Right hindlimb (tissue), 1 donor: ENCODE measurements at places on chromosomes 2 and 18.
A peak's percentile ranks its signal among the peaks of the same experiment; 100 is the strongest.

- no peak for DNase-seq
Measured at GRCh38 chr2:235647877-235648276, 154.0 kb downstream of the AGAP1 start.

DNA sequence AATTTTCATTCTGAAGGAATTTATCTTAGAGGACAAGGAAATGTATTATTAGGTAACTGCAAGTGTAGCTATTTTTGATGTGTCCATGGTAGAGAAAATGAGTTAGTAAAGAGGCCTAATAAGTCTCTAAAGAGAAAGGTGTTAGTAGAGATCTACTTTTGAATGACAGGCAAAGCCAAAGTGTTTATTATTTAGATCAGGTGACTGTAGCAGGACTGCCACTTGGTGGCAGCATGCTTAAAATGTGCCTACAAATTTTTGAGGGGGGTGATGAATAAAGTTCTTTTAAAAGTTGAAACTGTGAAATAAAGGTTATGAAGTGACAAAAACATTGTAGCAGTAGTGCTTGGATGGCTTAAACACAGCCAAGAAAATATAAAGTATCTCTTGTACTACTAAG is 421.5 kb upstream of the MEIS1 start:
- DNase-seq = no peak

- DNase-seq = peak; percentile 55
Measured at GRCh38 chr2:207133458-207133819, 32.3 kb downstream of the KLF7 start.

GRCh38 chr2:46184794-46185583 is 112.2 kb upstream of the EPAS1 start:
- DNase-seq = no peak

DNA sequence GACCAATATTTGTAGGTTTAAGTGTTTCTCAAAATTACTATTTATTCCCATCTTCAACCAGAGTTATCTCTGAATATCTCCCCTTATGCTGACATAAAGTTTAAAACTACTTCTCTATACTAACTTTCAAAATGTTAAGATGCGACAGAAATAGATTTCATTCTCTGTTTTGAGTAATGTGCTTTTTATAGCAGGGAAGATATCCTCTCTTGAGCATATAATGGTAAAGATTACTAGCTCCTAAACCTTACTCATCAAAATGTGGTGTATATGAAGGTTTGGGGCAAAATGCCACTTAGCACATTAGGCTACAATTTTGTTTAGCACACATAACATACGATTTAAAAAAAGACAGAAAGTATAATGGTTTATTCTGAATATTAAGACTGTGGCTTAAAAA is 54.4 kb downstream of the CWC22 start:
- no peak for DNase-seq

DNA sequence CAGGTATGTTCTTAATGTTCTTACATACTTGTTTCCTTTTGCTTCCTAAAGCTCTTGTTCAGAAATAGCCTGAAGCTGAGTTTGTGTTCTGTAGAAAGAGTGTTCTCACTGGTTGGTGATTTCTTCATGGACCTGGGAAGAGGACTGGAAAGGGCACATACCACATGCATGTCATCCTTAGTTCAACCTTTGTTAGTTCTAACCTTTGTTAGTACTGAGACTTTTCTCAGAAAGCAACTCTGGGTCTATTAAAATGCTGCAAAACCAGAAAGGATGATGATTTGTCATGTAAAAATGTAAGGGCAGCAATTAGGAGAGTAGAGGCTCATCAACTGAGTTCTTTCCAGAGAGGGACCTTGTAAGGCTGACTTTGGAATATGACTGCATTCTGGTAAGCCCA is 2.5 kb upstream of the FAP start:
- no peak for DNase-seq

DNA sequence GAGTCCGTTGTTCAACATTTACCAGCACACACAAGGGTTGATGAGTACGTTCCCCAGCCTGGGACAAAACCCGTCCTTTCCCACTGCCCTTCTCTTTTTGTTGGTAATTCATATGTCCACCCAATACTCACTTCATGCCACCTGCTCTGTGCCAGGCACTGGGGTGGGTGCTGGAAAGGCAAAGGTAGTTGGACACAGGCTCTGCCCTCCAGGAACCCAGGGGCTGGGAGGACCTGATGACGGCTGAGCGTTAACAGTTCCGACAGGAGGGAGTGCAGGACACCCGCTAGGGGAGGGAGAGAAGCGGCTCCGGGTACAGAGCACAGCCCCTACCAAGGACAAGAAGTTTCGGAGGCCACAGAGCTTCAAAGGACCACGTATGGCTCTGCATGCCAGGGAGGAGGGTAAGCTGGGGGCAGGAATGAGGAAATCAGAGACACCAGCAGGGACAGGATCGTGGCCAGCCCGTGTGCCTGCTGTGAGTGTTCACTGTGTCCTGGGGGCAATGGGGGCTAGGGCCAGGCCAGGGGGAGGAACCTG is 134.1 kb upstream of the GPC1 start:
- peak; percentile 3 for DNase-seq

DNA sequence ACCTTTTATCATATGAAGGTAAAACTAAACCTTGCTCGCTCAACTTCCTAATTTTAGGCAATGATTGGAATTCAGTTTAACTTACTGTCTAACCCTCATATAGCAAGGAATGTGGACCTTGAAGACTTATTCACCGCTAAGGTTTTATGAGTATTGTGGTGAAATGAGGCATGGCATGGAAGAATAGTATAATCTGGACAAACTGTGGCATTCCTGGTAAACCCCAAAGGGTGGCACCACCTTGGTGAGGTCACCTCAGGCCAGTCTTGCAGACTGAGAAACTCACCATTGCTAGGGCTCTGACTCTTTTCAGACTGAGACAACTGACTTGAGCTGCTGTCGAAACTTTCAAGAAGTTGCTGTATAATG is 51.1 kb upstream of the EHBP1 start:
- DNase-seq = no peak

GRCh38 chr2:37091873-37092272 is 7.6 kb downstream of the GPATCH11 start:
- no peak for DNase-seq

DNA sequence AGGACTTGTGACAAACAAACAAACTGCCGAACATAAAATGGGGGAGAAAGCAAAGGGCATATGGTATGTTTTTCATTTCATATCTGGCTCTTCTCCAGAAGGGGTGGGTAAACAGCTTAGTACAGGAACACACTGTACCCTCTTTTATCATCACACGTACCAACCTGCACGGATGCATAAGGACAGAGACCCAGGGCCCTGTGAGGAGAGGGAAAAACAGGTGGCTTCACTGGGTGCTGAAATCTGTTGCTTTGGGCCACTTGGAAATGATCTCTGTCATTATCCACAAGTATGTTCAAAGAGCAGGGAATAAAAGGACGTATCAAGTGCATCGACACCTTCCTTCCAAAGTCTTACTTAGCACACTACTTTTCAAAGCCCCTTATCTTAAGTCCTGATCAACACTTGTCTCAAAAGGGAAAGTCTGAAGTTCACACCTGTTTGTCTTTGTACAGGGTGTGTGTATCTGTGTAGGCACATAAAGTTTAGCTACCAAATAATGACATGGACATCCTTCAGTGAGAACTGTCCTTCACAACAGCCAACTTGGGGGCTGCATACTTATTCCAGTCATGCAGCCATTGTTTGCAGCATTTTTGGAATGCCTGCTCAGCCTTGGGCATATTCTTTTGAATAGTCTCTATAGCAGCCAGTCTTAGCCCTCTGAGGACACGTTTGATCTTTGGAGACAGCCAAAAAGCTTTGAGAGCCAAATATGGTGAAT is 60.6 kb downstream of the IRS1 start:
- no peak for DNase-seq

- no peak for DNase-seq
Measured at GRCh38 chr2:54783349-54783748, 59.9 kb downstream of the EML6 start.

GRCh38 chr2:54641988-54642387 is 81.5 kb upstream of the EML6 start:
- no peak for DNase-seq

DNA sequence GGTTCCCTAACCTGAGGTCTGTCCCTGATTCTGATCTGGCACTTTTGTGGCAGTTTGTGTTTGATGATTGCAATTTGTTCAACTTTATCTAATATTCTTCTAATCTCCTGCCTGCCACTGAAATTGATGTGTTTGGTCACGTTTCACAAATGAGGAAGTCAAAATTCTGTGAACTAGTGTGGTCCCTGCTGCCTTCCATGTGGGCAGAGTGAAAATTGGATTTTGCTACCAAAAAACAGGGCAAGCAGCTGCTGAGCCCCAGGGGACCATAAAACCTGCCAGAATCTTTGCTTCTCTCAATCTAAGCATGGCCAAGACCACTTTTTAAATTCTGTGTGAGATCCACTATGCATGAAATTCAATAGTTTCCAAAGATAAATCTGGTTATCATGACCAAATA is 195.5 kb upstream of the CYRIA start:
- DNase-seq = no peak

GRCh38 chr2:5464657-5465056 is 227.5 kb upstream of the SOX11 start:
- no peak for DNase-seq

GRCh38 chr2:237264480-237265219 is 149.3 kb downstream of the COL6A3 start:
- no peak for DNase-seq
